NCI-H1105 (cell line): ENCODE measurements at places on chromosomes 1 and 21.

GRCh38 chr1:44031252-44032169 is at the start of gene SLC6A9:
SLC6A9 (minus strand) TSS chr1:44031462; CDS start chr1:44024277, 7,185 bp downstream.
- peak; percentile 41 for DNase-seq

DNA sequence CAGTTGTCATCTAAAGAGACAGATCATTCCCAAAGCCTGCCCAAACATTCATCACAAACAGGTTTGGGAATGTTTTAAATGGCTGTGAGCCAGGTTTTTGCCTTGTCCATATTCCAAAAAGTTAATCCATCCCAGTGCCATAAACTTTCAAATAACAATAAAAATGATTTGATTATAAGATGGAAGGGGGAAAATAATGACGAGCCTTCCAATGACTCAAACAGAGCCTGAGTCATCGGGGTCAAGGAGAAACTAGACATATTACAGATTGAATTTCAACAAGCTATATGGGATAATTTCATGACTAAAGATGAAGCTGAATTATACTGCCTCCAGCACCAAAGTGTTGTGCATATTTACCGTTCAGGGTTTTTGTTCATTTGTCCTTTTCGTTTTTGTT is 195.8 kb upstream of the PKN2 start:
- DNase-seq, result no peak

DNA sequence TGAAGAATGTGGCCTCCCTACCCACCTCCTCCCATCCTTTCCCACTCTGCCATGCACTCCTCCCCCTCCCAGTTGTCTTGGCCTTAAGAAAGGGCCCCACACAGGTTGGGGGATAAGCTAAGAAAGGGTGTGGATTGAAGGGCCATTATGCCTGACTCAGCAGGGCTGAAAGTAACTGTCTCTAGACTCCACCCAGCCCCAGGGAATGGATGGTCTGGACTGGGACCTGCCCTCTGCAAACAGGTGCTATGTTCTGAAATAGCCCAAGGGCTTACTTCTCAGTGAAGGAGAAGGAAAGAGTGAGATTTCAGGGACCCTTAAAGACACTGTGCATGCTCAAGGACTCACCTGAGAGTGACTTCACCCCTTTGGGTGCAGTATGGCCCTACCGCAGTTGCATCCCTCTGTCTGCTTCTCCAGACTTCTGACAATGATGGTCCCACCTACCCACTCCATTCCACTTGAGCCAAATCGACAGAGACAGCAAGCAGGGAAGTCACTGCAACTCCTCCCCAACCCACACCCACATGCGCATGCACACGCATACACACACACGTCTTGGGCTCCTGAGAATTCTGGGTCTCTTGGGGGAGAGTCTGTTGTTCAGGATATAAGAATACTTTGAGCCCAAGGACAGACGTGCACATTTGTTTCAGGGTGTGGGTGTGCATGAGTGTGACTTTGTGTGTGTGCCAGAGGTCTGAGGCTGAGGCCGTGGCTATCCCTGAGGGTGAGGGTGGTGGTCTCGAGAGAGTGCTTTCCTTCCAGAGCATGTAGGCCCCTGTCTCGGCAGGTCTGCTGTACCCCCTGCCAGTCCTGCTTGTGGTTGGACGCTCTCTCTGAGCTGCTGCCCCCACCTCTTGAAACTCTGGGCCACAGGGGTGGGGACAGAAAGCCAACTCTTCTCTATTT is 231.9 kb downstream of the PTPRU start:
- no peak for DNase-seq

DNA sequence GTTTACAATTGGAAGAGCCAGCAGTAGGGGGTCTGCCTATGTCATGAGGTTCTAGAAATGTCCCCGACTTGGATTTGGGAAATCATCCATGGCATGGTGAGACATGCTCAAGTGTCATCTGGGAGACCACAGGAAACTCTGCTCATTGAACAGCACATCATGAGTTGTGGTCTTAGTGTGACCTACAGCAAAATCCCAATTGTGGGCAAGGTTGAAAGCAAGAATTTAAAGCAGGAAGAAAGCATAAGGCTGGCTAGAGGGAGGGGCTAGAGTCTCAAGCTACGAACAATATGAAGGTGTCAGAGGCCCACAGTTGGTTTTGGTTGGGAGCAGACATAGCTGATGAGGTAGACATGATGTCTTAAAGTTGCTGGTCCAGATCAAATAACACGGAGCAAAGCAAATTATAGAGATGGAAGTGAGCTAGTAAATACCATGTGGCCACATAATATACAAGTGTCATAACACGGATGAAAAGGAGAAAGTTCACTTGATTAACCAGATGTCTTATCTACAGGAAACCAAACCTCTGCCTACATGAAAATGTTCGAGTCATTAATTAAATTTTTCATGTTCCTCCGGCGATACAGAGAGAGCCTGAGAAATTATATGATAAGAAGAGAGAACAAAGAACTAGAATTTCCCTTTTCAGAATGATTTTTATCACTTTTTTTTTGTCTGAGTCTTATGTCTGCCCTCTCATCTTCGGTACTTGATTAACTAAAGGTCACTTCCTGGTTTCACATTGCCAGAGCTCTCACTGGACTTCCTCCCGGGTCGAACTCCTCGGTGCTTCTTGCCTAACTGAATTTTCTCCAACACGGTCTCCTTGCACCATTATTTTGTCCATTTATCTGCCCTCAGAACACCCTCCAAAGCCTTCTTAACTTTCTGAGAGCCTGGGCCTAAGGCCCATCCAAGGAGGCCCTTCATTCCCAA is 67.5 kb upstream of the DUSP10 start:
- DNase-seq, result no peak

DNA sequence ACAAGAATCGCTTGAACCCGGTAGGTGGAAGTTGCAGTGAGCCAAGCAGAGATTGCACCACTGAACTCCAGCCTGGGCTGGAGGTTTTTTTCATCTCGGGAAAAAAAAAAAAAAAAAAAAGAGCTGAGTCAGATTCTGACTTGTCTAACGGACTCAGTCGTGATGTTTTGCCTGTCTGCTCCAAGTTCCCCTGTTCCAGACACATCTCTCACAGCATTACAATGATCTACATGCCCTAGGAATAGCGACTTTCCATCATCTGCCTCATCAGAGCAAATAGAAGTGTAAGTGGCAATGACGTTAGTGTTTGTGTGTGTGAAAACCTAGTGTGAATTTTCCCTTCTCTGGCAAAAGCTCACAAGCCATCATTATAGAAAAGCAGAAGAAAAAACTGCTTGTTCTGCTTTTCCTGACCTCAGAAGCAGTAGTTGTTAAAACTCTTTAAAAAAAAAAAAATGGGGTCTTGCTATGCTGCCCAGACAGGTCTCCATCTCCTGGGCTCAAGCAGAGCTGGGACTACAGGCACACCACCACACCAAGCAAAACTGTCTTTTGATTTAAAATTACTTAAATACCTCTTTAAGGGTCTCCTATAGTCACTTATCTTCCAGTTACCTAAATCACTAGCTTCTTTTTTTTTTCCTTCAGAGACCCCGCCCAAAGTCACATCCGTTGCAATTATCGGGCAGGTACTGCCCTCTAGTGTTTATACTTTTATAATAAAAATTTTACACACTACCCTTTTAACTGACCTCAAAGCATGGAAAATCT is 37.3 kb downstream of the PLEKHO1 start:
- peak; percentile 48 for DNase-seq

DNA sequence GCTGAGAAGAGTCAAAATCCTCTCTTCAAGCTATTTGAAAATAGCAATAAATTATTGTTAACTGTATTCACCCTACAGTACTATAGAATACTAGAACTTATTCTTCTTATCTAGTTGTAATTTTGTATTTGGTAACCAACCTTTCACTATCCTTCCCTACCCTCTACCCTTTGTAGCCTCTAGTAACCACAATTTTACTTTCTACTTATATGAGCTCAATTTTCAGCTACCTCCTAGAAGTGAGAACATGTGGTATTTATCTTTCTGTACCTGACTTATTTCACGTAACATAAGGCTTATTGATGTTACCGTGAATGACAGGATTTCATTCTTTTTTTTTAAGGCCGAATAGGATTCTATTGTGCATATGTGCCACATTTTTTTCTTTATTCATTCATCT is 30.0 kb downstream of the ZC3H11B start:
- DNase-seq, result no peak

DNA sequence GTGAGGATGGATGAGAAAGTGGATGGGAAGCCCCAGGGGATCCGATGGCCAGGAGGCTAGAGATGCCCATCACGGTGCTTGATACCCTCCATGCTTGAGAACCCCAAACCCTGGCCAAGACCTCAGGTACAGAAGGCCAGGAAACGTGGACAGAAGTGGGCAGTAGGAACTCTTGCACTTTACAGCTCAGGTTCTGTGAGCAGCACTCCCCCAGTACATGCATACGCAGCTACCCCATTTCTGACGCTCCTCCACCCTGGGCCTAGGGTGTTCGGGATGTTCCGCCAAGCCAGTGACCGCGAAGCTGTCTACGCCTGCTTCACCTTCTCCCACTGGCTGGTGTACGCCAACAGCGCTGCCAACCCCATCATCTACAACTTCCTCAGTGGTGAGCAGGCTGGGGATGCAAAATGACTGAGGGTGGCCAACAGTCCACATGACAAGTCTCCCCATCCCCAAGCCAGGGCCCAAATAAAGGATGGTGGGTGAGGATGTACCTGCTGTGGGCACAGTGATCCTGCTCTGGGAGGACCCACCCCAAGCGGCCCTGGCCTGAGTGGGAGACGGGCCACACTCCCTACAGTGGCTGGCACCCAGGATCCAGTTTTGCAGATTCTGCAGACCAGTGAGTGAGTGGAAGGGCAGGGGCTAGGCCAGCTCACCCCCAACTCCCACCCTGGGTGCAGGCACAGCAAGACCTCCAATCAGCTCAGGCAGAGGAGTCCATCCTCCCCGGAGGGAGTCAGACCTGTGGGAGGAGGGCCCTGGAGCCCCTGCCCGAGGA is 7.4 kb downstream of the HCRTR1 start:
- DNase-seq, result no peak

GRCh38 chr1:21865609-21865942 is 53.5 kb downstream of the LDLRAD2 start:
- DNase-seq, result no peak

GRCh38 chr1:31637915-31638673 is 6.6 kb downstream of the PEF1 start:
- peak; percentile 69 for DNase-seq

DNA sequence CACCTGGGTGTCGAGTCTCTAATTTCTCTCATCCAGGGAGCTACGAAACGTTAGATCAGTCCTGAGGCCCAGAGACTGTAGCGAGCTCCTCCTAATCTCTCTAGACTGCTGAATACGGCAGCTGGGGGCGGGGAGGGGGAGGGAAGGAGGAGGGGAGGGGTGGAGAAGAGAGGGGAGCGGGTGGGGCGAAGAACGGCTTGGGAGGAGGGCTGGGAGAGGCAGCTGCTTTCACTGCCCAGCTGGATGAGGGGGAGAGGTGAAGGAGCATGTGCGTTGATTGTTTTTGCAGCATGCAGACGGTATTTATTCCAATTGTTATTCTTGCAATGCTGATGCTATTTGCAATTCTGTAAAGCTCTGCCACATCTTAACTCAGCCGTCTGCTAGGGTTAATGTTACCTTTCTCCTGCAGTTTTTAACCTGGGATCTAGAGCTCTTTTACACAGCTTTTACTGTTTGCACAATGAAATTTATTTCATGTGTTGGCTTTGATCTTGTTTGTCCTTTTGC is 790 bp downstream of the DNAJC6 start:
- peak; percentile 90 for DNase-seq

DNA sequence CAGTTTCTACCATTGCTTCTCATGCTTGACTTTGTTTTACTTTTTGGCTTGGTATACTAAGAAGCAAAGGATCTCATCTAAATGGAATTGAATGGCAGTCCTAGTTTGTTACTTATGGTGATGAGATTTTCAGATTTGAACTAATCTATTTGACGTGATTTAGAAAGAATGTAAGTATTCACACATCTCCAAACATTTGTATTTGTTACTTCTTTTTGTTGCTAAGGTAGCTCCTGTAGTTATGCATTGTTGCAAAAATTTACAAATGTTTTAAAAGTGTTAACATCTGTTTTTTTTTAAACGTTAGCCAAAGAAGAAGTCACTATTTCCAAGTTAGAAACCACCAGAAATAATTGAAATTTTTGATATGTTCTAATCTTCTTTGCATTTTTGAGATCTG is 222.5 kb downstream of the RPS6KC1 start:
- no peak for DNase-seq

- DNase-seq, result no peak
Observed at GRCh38 chr1:24641646-24642151, 1.4 kb upstream of the SRRM1 start.

DNA sequence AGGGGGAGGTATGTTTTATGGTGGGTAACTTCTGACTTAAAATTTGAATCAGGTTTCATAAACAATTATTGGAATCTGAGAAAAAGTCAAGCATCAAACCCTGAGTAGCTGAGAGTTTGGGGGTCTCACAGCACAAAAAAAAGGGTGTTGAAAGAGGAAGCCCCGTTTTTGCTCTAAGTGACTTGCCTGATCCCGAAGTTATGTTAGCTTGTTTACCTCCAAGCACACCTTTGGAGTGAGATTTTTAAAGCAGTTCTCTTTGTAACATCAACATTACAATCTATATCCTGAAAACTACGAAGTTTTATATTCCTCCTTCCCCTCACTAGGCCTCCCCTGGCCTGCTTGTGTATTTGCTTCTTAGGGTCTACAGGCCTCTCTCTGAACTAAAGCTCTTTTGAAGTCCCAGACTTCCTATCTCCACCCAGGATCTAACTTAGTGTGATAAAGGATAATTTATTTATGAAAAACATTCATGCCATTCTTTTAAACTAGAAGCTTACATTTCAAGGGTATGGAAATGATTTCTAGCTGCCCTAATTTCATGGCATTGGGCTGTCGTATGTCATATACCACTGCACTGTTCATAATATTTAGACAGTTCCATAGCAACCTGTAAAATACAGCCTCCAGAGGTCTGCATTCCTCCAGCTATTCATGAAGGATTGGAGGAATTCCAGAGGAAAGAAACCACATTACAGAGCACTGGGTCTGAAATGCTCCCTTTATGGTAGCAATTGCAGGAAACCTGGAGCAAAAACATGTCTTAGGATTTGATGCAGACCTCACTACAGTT is 36.1 kb upstream of the RGS1 start:
- no peak for DNase-seq

GRCh38 chr1:31976401-31976800 is 37.3 kb upstream of the KHDRBS1 start:
- no peak for DNase-seq
